ENCODE measurements at places on chromosomes 16 and 17. TPM values are rescaled to one million over a fixed set of nuclear protein-coding genes. Genes with fewer than 3 reads are reported as not detected.

DNA sequence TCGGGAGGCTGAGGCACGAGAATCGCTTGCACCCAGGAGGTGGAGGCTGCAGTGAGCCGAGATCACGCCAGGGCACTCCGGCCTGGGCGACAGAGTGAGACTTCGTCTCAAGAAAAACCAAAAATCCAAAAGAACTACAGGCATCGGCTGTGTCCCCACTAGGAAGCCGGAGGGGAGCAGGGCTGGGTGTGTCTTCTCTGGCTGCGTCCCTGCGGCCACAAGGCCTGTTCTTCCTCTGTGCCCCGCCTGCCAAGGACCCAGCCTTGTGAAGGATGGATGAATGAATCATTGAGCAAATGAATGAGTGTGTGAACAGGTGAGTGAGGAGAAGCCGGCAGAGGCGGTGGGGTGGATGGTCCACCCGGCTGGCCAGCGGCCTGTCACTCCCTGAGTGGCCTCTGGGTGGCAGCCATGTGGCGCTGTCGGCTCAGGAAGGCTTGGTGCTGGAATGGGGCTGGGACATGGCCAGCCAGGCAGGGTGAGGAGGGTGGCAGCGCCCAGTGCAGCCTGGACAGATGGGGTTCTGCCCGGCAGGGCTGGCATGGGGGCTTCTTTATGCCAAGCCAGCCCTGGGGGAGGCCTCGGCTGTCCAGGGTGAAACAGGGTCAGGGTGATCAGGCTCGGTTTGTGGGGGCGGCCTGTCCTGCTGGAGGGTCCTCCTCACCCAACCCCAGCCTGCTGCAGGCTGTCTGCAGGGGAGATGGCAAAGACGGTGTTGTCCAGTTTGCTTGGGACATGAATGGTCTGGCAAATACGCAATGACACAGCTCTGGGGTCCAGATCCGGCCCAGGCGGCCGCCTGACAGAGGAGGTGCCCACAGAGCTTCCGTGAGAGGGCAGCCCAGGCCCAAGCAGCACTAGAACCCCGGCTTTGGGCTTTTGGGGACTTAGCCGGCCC, 21.7 kb downstream of the SLC25A10 start:
- DNase-seq = peak; percentile 73

DNA sequence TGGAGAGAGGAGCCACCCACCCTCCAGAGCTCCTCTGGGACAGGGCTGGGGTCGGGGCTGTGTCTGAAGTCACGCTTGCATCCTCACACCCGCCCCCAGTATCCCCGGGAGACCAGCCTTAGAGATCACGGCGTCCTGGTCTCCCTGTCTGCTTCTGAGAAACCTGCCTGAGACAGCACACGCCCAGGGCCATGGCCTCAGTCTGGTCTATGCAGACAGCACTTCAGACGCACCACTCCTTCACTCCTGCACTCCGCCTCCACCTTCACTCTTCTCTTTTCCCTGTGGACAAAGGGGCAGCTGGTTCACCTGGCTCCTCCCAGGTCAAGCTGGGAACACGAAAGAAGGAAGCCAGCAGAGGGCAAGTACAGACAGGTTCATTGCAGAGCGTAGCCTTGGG, 248.0 kb upstream of the GSE1 start:
- DNase-seq = no peak

The FASN gene
- 95.4 TPM for total RNA-seq

GRCh38 chr16:21194771-21195301, 16.5 kb downstream of the ZP2 start:
- DNase-seq = no peak

The ZPBP2 gene
- total RNA-seq = not detected

DNA sequence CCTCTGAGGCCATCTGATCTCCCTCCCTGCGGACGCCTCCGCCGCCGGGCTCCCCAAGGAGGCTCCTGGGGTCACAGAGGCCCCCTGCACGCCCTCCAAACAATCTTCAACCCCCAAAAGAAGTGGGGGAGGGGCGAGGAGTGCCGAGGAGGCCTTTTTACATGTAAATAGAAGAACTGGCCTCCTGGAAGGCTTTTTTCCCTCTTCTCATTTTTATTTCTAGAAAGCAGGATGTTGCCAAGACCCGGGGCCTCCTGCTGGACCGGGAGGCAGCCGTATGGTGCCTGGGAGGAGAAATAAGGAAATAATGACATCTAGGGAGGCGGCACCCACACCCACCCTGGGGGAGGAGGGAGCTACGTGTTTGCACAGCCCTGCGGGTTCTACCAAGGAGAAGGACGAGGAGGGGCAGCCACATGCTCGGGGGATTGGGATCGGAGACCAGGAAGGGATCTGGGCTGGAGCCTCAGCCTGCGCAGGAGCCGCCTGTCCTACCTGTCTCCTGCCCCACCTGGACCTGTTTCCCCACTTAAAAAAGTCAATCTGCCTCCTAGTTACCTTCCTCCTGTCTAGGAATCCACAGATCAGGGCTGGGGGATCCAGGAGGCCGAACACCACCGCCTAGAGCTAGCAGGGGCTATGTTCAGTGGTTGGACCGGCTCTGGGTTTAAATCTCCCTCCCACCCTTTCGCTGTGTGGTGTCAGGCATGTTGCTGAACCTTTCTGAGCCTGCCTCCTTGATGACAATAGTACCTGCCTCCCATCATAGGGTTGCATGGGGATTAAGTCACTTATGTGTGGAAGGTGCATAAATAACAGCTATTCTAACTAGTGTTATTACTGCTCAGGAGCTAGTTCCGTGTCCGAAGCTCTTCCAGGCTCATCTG, 175.7 kb upstream of the GSE1 start:
- peak; percentile 69 for DNase-seq

- no peak for DNase-seq
Observed at GRCh38 chr16:62102588-62102987, 66.3 kb upstream of the CDH8 start.

The TSPOAP1 gene
- total RNA-seq = 26.9 TPM

The KRT33A gene
- not detected for total RNA-seq

GRCh38 chr16:30998852-30999761, 11.3 kb downstream of the STX1B start:
- no peak for DNase-seq

The DCTPP1 gene
- 20.1 TPM for total RNA-seq

DNA sequence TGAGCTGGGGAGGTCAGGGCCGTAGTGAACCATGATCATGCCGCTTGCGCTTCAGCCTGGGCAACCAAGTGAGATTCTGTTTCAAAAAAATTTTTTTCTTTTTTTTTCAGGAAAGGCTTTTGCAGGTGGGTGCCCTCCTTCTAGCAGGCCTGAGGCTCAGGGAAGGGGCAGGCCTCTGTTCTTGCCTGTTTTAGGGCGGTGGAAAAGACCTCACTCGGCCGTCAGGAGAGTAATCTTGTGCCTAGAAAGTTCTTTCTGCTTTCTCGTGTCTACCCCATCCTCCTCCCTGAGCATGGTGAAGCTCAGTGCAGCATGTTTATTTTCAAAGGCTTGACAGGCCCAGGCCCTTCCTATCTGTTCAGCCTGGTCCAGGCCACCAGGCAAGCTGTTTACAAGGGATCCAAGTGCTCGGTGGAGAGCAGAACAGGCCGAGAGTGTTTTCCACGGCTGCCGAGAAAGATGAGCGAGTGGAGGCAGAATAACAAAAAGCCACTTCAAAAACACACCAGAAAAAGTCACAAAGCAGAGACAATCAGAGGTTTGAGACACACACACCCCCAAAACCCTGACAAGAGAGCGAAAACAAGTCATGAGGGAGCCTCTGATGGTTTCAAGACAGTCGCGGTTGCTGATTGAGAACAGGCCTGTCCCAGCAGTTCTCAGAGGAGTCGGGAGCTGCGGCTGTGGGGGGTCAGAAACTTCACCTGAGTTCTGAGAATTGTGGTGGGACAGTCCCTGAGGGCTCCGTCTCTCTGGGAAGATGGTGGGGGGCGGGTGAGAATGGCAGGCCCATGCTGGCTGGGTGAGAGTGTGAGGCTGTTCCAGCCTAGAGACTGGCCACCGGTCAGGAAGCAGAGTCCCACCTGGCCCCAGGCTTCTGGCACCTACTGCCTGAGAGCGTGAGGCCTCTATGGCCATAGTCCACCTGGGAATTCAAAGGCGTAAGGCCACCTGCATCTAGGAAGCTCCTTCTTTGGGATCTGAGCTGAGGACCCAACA, 37.5 kb upstream of the CCR7 start:
- no peak for DNase-seq

GRCh38 chr16:5042574-5043171, 8.9 kb upstream of the NAGPA start:
- no peak for DNase-seq

DNA sequence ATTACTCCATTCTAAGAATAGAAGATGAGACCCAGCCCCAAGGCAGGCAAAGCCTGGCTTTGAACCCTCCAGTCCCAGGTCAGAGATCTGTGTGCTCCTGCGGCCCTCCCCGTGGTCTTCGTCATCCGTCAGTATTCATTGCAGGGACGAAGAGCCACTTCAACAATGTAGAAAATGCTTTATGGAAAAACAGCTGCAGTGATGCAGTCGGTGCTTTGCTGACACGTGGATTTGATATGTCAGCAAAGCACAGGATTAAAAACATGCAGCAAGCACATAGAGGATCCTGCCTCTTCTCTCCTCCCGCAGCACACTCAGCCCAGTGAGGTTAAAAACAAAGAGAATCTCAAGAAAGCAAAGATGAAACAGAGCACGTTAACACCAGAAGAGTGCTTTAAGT, 117.1 kb upstream of the AXIN2 start:
- no peak for DNase-seq

The MYOCD gene
- total RNA-seq = 0.64 TPM

DNA sequence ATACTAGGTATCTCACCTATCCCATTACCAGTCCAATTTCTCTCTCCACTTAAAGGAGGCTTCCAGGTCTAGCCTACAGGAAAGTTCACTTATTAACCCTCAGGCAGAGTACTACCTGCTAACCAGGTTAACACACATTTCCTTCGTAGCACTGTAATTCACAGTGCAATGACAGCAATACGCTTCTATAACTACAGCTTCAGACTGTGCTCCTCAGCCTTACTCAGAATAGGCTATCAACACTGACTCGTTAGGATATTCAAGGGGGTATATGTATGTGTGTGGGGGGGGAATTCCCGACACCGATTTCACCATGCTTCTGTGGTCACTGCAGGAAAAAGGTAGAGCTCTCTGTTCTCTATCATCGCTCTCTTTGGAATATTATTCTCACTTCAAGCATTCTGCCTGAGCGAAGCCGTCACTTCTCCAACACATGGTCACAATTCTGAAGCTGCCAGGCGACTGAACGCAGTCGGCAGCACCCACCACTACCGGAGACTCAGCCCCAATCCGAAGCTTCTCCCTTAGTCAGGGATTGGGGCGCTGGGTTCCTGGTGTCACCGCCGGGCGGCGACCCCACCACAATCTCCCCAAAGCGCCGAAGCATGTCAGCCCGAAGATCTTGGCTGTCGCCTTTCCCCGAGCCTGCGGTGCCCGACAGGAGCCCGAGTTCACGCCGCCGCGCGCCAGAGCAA, 618 bp downstream of the GGA3 start:
- no peak for DNase-seq

- no peak for DNase-seq
Observed at GRCh38 chr16:26911436-26911835, 155.3 kb upstream of the C16orf82 start.

The SCN4A gene
- 16.7 TPM for total RNA-seq

- DNase-seq = no peak
Observed at GRCh38 chr17:82243648-82244412, 15.0 kb downstream of the SLC16A3 start.

The NPTX1 gene
- 0.32 TPM for total RNA-seq

- DNase-seq = no peak
Observed at GRCh38 chr16:86959091-86959651, 358.0 kb downstream of the C16orf95 start.

The CDR2L gene
- 8.0 TPM for total RNA-seq

DNA sequence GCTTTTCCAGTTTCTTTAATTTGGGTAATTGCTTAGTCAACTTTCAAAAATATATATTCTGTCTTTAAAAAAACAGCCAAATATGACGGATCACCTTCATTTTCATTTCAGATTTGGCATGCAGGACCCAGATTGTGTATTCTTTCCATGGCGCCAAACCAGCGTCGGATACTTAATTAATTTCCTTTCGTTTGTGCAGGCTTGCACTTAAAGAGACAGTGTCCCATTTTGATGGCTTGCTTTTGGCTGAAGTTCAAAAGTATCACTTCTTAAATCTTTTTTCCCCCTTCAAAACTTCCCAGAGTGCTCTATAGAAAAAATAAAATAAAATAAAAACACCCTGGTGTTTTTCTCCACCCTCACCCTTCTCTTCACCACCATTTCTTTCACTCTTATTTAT, 394.5 kb upstream of the SOX9 start:
- no peak for DNase-seq

The WFIKKN2 gene
- total RNA-seq = not detected

DNA sequence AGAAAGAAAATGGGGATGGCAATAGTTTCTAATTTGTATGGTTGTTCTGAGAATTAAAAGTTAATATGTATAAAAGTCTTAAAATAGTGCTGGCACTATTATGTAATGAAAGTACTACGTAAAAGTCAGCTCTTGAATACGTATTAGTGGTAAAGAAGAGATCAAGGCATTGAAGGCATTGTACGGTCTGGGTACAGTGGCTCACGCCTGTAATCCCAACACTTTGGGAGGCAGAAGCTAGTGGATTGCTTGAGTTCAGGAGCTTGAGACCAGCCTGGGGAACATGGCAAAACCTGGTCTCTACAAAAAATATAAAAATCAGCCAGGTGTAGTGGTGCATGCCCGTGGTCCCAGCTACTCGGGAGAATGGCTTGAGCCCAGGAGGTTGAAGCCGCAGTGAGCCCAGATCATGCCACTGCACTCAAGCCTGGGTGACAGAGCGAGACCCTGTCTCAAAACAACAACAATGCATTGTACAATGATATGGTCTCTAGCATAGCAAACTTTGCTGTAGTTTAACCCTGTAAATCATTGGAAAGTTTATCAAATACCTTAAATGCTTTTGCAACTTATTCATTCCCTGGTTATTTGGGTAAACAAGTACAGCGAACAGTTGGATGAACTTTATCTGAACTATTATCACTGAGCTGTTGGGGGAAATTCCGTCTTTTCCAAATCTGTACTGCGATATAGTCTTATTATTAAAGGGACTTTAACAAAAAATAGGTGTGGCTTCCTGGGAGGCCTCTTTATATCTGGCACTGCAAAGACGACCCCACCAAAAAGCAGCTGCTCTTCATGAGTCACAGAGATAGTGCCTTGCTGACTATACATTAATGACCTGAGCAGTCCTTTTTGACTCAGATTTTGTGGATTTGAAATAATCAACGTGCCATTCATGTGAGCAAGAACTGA, 73.6 kb downstream of the GPRC5B start:
- no peak for DNase-seq

- DNase-seq = no peak
Observed at GRCh38 chr16:4660454-4661007, 32.8 kb upstream of the NUDT16L1 start.
